EH (cell line): ENCODE measurements at places on chromosomes 5 and 9.

DNA sequence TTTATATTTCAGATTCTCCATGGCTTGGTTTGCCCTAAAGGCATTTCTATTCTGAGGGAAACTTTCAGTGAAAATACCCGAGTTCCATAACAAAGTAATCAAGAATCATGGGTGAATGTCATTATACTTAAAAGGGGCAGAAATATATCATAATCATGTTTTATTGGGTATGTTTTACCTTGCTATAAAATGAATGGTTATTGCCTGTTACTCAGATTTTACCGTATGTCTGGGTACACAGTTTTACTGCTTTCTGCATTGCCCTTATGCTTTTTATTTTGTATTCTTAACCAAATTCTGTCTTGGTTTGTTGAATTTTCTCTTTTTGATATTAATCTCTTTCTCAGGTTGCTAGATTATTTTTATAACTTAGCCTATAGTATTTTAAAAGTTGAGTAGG lies 2.5 kb downstream of the GPR151 start:
- DNase-seq: no peak

DNA sequence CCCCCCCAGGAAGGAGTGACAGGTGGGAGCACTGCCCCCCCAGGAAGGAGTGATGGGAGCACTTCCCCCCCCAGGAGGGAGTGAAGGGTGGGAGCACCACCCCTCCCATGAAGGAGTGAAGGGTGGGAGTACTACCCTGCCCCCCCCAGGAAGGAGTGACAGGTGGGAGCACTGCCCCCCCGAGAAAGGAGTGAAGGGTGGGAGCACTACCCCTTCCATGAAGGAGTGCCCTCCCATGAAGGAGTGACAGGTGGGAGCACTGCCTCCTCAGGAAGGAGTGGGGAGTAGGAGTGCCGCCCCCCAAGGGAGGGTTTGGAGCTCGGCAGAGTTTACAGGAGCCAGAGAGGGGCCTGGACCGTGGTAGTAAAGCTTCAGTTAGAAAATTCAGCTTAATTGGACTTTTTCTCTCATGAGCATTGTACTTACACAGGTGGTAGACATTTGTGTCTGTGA lies 100.7 kb downstream of the CACNA1B start:
- no peak for DNase-seq

GRCh38 chr9:2634153-2634552 lies 12.6 kb downstream of the VLDLR start:
- DNase-seq: no peak

- peak; percentile 50 for DNase-seq
Observed at GRCh38 chr9:109640580-109641371, 139.2 kb upstream of the PALM2AKAP2 start.

GRCh38 chr5:56812110-56812509 lies 3.2 kb upstream of the MAP3K1 start:
- DNase-seq: peak; percentile 35

GRCh38 chr5:174725261-174725990 lies 1.0 kb downstream of the MSX2 start:
- no peak for DNase-seq

- peak; percentile 57 for DNase-seq
Observed at GRCh38 chr5:147223948-147224791, 10.7 kb upstream of the STK32A start.

GRCh38 chr5:1375871-1376810 lies 31.2 kb upstream of the CLPTM1L start:
- DNase-seq: no peak

DNA sequence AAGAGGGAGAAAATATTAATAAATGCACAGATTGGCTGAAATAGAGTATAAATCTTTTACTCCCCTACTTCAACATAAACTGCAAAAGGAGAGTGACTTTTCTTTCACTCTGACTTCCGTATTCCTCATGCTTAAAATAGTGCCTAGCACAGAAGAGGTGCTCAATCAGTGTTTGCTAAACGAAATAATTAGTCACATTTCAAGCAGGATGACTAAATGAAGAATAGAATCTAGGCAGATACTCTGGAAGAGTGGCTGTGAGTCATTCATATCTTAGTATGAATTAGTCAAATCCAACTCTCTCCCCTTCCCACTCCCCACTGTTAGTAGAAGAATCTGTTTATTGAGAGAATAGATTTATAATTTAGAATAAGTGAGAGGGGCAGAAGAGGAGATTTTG lies 4.8 kb downstream of the CD274 start:
- DNase-seq: peak; percentile 86

- no peak for DNase-seq
Observed at GRCh38 chr5:176748967-176749935, 61.1 kb upstream of the UNC5A start.

DNA sequence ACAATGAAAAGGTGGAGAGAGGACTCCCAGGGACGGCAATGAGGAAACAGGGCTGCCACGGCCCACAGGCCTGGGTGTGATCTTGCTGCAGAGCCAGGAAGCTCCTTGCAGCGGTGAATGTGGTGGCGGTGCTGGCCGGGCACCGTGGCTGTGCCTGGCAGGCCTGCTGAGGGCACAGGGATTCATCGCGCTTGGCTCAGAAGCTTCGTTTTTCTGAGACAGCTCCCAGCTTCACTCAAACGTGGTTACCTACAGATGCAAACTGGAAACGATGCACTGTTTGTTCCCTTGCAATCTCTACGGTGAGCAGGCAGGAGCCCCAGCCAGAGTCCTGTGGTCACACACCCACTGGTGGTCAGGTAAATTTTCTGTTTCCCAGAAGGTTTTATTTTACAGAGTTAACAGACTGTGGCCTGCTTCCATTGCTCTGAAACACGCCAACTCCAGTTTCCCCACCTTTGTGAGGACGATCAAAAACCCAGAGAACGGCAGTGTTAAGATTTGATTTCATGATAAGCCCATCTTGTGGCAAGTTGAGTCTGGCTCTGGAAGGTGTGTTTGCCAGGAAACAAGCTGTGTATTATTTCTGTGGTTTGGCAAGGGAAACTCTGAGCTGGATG lies 183.9 kb downstream of the AUH start:
- DNase-seq: no peak

DNA sequence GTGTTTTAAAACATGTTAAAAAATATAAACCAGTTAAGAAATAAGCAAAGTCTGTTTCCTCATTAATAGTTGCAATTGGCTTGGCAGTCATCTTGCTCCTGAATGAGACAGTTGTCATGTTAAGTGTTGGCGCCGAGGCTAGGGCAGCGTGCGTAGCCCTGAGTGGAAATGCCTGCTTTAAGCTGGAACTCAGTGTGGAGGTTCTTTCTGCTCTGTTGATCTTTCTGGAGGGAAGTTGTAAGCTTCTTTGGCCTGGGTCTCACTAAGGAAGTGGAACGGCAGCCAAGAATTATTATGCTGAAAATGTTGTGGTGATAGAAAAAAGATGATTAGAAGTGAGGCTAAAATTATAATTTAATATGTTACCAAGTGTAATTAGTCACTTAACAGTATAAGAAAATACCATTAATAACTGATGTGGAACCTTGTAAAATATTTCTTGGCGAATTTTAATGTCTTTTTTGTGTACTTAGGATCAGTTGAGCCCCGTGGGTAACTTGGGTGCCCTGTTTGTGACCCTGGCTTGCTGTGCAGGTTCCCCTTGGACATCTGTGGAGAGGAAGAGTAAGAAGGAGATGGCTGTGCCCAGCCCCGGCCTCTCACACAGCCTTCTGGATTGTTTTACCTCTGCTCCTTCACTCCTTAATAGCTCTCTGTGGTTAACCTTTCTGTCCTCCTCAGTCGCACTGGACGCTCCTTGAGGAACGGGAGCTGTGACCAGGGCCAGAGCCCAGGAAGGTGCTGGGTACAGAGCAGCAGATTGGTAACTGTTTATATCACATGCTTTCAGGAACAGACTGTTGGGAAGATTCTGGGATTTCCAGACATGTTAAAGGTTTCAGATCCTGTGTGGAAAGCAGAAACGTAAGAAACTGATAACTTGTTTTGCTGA lies 31.0 kb downstream of the PCBD2 start:
- DNase-seq: no peak

GRCh38 chr9:23825700-23826099 lies 340 bp downstream of the ELAVL2 start:
- peak; percentile 1 for DNase-seq

- DNase-seq: peak; percentile 1
Observed at GRCh38 chr5:165630261-165630778, 2124.9 kb downstream of the MAT2B start.

GRCh38 chr9:122274055-122274454 lies 9.4 kb downstream of the MRRF start:
- no peak for DNase-seq

DNA sequence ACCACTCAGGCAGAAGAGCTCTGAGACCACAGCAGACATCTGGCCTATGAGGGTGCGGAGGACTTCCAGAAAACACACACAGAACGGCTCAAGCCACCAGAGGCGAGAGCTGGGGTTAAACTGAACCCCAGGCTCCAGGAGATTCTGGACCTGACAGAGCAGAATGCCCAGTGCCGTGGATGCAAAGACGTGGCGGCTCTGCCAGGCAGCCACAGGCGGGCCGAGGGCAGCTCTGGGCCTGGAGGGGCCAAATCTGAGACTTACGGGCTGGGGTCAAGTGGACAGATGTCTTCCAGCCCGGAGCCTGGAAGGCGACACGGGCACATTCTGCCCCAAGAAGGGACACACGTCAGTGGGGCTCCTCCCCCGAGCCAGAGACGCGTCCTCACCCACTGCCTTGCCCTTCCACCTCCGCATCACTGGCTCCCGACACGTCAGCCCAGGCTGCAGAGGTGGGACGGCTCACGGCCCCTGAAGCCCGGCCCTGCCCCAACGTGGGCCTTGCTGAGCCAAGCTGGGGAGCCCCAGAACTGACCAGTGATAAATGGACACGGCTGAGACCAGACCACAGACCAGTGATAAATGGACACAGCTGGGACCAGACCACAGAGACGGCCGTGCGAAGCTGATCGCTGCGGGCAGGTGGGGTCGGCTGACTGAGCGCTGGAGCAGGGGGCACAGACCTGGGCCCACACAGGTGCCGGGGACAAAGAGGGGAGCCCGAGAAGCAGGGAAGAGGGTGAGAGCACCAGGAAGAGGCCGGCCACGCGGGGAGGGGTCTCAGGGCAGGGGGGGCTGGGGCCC lies 40.9 kb upstream of the NSMF start:
- no peak for DNase-seq
